ENCODE measurements at places on chromosomes 3 and 15.

DNA sequence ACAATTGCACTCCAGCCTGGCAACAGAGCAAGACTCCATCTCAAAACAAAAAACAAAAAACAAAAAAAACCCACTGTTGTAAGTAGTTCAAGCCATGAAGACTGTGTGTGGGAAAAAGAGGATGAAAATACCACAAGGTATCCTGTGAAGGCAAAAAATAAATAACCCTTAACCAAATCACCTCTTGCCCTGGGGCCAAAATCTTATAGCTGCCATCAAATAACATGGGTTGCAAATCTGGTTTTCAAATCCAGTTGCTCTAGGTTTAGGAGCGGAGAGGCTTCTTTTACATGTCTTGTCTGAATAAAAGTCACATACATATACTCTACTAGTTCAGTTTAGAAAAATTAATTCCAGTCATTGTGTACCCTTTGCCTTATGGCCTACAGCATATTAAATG lies 87.0 kb upstream of the STT3B start:
- DNase-seq = no peak

GRCh38 chr3:183438735-183439134 lies 10.3 kb upstream of the MCF2L2 start:
- DNase-seq = no peak

- peak; percentile 34 for DNase-seq
Measured at GRCh38 chr15:42650208-42651066, 75.0 kb downstream of the STARD9 start.

DNA sequence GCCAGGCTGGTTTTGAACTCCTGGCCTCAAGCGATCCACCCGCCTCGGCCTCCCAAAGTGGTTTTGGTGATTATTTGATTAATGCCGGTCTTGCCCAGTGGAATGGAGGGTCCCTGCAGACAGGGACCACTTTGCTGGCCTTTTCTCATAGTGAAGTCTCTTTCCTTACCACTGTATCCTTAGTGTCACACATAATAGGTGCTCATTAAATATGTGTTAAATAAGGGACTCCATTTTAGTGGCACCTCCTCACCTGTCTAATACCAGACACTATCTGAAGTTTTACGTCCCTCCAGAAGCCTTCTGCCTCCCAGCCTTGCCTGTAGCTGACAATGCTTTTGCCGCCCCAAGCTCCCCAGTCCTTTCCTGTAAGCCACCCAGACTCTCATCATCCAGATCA lies 91.3 kb downstream of the AAGAB start:
- DNase-seq = no peak

GRCh38 chr3:171459942-171460724 lies at the start of gene TNIK:
Gene TNIK (minus strand): TSS chr3:171460405. CDS start chr3:171460063, 342 bp downstream.
- peak; percentile 92 for DNase-seq

All from stimulated activated CD4-positive, alpha-beta T cell treated with anti-CD3 and anti-CD28 coated beads, Interleukin-4, amount 100 ng/mL, for 1 hour (primary cell).